HuH-7.5 (cell line): ENCODE measurements at places on chromosomes 16 and 17.

DNA sequence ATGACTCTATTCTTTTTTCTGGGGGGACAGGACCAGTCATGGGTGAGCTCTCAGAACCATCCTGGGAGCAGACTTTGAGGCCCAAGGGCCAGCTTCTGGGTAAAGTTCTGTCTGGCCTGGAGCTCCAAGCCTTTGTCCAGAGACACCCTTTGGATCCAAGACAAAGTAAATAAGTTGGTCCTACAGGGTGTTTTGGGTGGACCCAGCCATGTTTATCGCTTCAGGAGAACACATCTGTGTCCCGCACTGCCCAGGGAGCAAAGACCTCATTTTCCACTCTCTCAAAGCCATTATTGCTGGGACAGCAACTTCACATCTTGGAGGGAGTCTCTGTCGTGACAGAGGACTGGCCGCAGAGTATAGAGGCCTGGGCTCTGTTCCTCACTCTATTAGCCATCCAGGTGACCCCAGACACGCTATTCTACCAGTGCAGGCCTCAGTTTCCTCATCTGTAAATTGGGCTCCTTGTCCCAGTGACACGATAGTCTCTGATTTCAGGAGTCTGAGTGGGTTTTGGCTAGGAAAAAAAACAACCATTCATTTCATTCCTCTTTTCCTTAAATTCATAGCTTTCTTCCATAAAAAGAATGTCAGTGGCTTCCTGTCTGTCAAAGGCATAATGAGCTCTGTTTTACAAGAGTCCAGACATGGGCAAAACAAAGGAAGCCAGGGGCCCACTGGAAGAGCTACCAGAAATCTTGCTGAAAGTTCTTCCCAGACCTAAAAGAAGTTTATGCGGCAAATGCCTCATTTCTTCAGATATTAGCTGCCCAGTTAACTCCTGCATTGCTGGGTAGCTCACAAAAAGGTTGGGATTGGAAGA lies 62.4 kb downstream of the PECAM1 start:
- DNase-seq: no peak

- no peak for DNase-seq
Observed at GRCh38 chr16:79165079-79165478, 435.5 kb downstream of the MAF start.

DNA sequence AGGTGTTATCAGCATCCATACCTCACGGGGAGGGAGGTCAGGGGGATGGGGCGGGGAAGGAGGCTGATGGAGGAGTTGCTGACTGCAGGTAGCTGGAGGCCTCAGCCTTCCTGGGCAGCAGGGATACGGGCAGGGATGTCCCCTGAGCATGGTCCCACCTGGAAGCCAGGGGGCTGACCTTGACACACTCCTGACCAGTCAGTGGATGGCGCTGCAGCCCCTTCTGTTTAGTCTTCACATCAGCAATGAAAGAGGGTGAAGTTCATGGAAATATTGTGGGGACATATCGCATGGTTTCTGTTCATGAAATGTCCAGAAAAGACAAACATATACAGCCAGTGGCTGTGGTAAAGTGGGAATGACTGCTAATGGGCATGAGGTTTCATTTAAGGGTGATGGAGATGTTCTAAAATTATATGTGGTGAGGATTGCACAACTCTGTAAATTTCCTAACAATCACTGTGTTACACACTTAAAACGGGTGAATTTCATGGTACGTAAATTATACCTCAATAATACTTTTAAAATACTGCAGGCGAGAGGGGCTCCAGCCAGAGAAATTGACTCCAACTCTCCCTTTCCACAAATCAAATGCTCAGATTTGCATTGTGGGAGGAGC lies 489.6 kb downstream of the CDH13 start:
- DNase-seq: no peak

DNA sequence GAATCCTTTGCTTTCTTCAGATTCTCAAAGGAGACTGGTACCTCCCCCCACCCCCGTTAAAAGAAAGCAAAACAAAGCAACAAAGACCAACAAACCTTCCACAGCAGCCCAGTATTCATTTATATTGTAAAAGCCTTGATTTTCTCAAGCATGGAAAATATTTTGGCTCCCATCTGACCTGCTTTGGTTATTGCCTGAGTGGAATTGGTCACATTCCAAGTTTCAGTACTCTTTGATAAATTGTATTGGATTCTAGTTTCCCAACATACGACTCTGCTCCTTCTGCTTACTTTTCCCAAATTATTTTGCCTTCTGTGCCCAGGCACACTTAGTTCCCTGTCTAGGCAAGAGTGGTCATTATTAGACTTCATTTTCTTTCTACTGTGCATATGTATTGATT lies 1.3 kb downstream of the ABCC11 start:
- DNase-seq: no peak

DNA sequence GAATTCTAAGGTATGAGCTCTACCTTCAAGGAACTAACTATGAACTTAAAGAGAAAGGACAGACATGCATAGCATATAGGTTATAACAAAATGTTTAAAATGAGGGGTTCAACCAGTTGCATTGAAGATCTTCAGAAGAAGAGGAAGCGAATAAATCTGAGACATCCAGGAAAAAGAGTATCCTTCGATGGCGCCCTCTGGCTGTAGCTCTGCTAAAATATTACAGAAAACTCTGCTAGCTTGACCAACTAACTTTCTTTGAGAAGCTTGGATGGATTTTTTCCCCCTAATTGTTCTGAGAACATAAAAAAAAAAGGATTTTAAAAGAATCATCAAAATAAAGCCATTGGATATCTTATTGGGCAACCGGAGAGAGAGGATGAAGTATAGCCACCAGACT lies 659.9 kb upstream of the SOX9 start:
- DNase-seq: no peak

- no peak for DNase-seq
Observed at GRCh38 chr16:50925758-50926357, 184.0 kb downstream of the CYLD start.

GRCh38 chr17:534071-534691 lies 180.5 kb downstream of the VPS53 start:
- no peak for DNase-seq

GRCh38 chr17:16910341-16910740 lies 61.6 kb downstream of the TNFRSF13B start:
- no peak for DNase-seq
